Substantia nigra (tissue), 51 donors: ENCODE measurements at places on chromosomes 5 and 9.

- no peak for DNase-seq
Observed at GRCh38 chr5:115372146-115372545, 75.7 kb upstream of the CCDC112 start.

DNA sequence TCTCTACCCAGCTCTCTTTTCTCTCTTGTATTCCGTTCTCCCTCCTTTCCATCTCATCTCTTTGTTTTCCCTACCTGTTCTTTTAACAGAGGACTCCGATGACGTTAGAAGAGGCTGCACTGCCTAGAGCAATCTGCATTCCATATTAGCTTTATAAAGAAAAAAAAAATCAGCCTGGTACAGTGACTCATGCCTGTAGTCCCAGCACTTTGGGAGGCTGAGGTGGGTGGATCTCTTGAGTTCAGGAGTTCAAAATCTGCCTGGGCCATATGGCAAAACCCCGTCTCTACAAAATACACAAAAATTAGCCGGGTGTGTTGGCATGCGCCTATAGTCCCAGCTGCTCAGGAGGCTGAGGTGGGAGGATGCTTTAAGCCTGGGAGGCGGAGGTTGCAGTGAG, 49.0 kb downstream of the DAPK1 start:
- DNase-seq, result no peak

DNA sequence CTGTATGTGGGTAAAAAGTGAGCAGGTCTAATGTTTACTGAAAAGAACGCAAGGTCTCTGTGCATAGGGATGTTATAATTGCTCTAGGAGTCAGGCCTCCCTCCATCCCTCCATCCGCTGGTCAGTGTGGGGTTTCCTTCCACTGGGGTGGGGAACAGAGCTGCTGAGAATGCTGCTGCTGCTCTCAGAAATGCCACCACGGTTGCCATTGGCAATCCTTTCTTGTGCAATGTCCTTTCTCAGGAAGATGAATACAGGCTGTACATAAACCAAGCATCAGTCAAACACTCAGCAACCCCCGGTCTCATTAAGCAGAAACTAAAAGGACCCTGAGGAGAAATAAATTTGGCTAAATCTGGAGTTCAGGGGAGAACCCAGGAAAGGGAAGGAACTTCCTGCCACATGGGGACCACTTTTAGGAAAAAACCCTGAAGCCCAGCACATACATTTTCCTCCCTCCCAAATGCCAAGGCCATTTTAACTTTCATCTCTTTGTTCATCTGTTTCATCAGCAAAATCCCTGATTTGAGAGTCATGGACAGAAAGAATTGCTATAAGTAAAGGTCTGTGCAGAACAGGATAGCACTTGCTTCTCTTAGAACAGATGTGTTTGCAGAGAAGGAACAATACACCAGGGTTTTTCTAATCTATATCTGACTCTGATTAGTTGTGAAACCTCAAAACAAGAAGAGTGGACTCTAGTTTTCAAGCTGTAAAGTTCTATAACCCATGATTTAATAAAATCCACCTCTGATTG, 70.4 kb upstream of the SLC1A3 start:
- no peak for DNase-seq

- no peak for DNase-seq
Observed at GRCh38 chr5:106601620-106602019, 1069.1 kb downstream of the EFNA5 start.

GRCh38 chr9:136536051-136536720, 9.7 kb downstream of the NOTCH1 start:
- no peak for DNase-seq

- no peak for DNase-seq
Observed at GRCh38 chr9:90515510-90515909, 127.1 kb downstream of the DIRAS2 start.

DNA sequence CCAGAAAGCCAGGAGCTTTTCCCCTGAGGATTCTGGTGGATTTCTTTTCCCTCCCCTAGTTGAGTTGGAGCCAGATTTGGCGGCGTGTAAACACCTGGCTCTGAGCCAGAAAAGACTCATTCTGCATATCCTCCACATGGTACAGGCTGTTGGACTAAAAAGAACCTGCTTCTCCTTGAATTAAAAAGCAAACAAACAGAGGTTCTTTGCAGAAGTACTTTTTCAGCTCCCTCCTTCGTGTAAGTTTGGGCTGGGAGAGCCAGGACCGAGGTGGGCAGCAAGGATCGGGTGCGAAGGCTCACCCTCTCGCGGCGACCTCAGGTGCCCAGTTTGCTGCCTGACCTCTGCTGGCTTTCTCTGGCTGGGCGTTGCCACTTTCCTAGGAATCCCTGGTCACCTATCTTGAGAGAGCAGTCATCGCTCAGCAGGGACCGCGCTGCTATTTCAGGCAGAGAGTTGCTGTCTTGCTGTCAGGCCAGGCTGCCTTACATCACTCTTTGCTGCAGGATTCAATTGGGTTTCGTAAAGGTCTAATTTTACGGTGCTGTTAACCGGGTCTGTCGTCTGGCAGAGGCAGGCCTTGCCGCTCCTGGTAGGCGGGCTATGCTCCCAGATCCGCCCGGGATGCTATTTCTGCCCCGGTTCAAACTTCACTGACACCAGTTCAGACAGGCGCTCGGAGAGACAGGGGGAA, 3.2 kb downstream of the PAPPA start:
- no peak for DNase-seq

DNA sequence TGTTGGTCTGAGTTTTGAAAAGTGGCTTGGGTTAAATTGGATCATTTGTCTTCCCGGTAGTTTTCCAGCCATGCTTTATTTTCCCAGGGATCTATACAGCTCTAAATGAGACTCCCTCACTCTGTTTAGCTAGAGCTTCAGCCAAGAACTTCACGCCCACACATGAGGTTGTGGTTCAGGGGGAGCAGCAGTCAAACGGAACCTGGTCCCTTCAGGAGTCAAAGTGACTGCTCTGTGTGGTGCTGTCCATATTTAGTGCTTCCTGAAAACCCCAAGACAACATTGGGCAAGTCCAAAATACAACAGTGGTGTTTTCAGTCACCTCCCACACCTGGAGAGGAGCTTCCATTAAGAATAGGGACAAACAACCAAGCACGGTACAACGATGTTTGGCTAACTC, 90.5 kb downstream of the ANKH start:
- DNase-seq, result no peak

- DNase-seq, result no peak
Observed at GRCh38 chr9:70407081-70407503, 7.4 kb downstream of the KLF9 start.

DNA sequence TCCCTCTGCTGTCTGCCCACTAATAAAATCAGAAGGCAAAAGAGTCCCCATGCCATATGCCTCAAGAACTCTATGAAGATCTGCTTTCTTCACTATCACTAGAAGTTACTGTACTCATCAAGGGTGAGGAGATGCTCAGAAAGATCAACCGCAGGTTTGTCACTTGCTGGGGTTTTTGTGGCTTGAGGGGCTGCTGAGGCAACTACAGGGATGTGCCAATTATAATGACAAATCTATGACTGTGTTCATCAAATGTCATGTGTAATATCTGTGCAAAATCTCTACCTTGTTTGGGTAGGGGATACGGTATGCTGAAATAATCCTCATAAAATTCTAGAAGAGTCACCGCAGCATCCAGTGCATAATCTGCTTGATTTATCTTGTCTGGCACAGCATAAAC, 13.0 kb downstream of the ERAP1 start:
- DNase-seq, result no peak

DNA sequence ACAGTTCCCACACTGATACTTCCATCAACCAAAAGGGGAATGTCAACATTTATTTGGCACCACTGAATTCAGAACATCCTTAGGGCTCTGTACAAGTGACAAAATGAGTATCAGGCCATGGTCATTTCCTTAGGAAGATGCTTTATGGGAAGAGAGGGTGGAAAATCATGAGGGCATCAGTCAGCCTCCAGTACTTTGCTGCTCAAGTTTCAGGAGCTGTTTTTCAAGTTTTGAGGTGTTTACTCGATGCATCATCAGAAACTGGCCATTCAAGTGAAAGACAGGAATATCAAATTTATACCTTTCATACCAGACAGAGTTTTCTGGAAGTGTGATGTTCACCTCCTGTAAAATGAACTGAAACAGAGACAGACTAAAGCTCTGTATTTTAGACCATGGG, 21.2 kb upstream of the MARCHF3 start:
- DNase-seq, result no peak

- no peak for DNase-seq
Observed at GRCh38 chr9:22079873-22080341, 70.8 kb upstream of the CDKN2B start.

DNA sequence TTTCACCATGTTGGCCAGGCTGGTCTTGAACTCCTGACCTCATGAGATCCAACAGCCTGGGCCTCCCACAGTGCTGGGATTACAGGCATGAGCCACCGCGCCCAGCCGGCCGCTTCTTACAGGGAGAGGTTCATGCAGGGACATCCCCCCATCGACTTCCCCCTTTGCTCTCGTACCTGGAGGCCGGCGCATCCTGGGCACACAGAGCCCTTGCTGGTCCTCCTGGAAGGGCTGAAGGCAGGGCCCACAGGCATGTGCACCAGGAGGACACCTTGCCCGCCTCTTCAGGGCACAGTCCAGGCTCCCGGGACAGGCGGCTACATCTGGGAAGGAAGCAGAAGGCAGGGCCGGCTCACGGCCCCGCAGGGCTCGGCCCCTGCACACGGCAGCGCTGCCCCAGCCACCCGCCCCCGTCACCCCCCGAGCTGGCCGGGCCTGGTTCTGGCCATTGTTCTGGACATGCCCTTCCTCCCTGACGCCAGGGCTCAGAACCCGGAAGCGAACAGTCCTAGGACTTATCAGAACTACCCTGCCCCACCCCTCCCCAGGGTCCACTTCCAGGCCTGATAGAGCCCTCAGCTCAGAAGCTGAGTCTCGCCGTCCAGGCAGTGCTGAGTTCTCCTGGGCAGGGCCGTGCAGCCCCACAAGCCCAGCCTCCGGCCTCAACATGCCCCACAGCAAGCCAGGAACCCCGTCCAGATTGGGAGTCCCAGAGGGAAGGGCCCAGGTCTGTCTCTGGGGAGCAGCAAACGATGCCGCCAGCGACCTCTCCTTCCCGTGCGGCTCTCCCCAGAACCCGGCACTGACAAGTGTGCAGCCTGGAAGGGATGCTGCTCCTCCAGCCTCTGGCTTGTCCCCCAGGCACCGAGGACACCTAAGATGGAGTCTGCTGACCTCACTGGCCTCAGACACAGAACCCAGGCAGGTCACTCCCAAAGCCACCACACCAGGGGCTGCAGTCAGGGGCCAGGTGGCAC, 2.9 kb downstream of the NPDC1 start:
- no peak for DNase-seq

- no peak for DNase-seq
Observed at GRCh38 chr9:27398982-27399653, 102.2 kb upstream of the EQTN start.

- DNase-seq, result peak; percentile 56
Observed at GRCh38 chr5:141560725-141561483, 57.9 kb downstream of the DIAPH1 start.

DNA sequence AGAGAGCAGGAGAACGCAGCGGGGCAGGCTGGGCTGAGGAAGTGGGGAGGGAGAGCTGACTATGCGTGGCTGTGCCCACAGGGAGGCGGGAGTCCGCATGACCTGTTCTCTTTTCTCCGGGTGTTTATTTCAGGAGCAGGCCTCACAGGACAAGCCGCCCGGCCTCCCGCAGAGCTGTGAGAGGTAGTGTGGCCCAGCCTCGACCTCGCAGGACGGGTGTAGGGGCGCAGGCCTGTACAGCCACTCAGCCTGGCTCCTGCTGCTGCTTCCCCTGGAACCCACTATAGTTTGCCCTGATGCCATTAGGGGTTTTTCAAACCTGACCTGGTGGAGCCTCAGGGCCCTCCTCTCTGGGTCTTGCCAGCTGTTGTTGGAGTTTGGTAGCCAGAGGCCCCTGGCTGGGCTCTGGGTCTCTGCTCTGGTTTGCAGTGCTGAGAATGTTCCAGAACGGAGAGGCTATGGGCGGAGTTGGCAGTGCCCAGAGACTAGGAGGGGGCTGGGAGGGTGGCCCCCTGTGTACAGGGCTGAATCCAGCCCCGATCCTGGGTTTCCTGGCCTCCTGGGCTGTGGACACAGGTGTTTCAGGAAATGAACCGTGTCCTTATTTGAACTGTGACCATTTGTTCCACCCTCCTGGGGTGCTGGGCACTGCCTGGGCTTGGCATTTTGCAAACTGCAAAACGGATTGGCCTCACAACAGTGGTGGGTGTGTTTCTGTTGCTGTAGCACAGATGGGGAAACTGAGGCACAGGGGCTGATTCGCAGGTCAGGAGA, 78.8 kb downstream of the WNK2 start:
- no peak for DNase-seq

DNA sequence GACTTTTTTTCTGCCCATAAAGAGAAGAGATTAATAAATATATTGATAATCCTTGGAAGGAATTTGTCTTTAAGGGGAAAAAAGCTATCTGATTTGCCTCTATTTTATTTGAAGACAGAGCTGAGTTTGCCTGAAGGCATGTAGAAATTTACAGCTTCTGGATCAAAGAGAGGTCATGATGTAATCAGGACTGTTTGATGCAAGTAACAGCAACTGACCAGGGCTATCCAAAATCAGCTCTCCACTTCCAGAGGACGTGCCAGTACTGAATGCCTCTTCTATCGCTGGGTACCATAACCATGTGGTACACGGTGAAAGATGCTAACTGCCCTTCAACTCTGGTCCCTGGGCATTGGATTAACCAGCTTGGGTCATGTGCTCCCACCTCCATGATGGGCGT, 90.6 kb downstream of the ZFAND5 start:
- no peak for DNase-seq

GRCh38 chr9:136190656-136191055, 14.3 kb downstream of the LHX3 start:
- no peak for DNase-seq

DNA sequence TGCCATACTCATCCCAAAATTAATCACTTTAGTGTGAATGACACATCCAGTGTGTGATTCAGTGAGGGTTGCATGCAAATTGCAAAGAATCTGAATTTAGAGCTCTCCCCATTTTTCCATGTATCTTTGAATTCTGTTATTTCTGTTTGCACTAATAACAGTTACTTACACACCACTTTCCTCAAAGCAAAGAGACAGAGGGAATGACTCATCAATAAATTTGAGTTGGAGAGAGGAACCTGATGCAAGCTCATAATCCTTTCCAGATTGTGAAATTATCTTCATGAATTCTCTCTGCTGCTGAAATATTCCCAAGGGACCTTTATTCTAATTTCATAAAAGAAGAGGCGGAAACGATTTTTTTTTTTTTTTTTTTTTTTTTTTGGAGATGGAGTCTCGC, 204.8 kb downstream of the CDH9 start:
- no peak for DNase-seq

DNA sequence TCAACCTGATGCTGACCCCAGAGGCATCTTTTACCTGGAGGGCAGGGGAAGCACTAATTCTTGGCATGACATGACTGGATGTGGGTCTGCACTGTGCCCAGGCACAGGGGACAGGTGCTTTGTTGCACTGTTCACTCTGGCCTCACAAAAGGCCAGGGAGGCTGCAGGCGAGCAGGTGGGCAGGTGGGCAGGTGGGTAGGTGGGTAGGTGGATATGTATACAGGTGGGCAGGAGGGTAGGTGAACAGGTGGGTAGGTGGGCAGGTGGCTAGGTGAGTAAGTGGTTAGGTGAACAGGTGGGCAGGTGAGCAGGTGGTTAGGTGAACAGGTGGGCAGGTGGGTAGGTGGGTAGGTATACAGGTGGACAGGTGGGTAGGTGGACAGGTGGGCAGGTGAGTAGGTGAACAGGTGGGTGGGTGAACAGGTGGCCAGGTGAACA, 1.5 kb downstream of the PAEP start:
- DNase-seq, result no peak
